Mammary epithelial cell (primary cell): ENCODE measurements at places on chromosomes 6 and 20. TPM values are rescaled to one million over a fixed set of nuclear protein-coding genes. Genes with fewer than 3 reads are reported as not detected.
A peak's percentile ranks its signal among the peaks of the same experiment; 100 is the strongest.

Gene VWA7
- 1.5 and 1.7 TPM in 2 replicates for total RNA-seq

- no peak for DNase-seq
These were observed 9.8 kb downstream of the CTSZ start for GRCh38 chr20:58997141-58997770.

DNA sequence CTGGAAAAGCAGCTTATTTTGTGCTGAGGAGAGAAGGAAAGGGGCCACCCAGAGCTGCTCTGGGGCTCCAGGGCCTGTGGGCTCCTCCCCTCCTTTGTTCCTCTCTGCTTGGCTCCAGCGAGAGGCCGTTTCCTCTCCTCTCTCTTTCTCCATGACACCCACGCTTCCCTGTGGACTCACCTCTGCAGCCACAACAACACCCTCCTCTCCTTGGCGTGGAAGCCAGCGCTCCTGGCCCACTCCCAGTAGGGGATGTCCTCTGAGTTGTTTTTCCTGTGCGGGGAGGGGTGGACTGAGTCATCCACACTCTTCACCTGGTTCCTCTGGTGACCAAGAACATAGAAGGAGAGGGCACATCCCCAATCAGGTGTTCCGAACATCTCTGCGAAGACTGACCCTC lies 4.9 kb upstream of the CDSN start:
- DNase-seq, result peak; percentile 95

Gene RAET1L
- 1.0 TPM for total RNA-seq

GRCh38 chr6:143449082-143449713 lies 1.3 kb downstream of the ADAT2 start:
- no peak for DNase-seq

DNA sequence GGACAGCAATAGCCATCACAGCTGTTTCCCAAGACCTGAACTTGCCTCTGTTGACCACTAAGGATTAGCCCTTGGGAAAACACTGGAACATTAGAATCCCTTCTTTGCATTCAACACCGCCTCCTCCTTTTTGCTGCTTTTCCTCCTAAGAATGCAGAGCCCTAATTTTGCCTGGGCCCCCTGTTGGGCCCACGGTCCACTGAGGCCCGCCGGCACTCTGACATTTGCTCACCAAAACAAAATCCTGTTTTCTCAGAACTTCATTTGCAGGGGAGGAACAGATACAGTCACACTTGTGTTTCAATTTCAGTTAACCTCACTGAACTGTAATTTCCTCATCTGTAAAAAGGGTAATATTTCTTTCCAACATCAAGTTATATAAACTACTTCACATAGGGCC lies 116.0 kb upstream of the JARID2 start:
- DNase-seq, result no peak

DNA sequence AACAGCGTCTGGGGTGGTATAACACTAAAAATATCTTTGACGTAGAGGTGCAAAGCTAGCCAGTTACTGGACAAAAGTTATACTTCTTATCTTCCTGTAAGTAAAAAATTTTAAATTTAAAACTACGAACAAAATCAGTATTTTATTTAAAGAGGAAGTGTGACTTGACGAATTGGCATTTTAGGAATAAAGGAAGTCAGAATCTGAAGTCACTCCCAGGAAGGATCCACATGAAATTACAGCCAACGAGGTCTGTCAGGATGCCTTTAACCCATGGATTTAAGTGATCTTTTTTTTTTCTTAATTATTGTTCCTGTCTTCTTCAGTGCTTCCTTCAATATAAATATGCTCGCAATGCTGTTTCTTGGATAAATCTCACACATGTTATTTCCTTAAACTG lies 27.2 kb upstream of the SNX9 start:
- DNase-seq, result no peak

Gene IL20RA
- total RNA-seq, result not detected

- DNase-seq, result no peak
These were observed 76.6 kb upstream of the CHD6 start for GRCh38 chr20:41694796-41695195.

Gene NMBR
- not detected in 2 replicates for total RNA-seq

DNA sequence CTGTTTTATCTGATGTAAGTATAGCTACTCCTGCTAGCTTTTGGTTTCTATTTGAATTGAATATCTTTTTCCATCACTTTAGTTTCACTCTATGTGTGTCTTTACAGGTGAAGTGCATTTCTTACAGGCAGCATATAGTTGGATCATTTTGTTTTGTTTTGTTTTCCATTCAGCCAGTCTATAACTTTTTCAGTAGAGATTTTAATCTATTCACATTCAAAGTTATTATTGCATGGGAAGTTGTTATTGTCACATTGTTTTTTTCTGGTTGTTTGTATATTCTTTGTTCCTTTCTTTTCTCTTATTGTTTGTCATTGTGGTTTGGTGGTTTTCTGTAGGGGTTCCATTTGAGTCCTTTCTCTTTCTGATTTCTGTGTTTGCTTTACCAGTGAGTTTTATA lies 151.2 kb downstream of the PDE10A start:
- no peak for DNase-seq

- DNase-seq, result peak; percentile 40
These were observed 611 bp upstream of the RAB22A start for GRCh38 chr20:58308680-58309527.

- peak; percentile 63 for DNase-seq
These were observed 16.1 kb downstream of the LMBRD1 start for GRCh38 chr6:69780585-69781178.

- no peak for DNase-seq
These were observed 48.1 kb upstream of the MLIP start for GRCh38 chr6:54063228-54063539.
